Right hindlimb (tissue), 1 donor: ENCODE measurements at places on chromosomes 1 and 21.

DNA sequence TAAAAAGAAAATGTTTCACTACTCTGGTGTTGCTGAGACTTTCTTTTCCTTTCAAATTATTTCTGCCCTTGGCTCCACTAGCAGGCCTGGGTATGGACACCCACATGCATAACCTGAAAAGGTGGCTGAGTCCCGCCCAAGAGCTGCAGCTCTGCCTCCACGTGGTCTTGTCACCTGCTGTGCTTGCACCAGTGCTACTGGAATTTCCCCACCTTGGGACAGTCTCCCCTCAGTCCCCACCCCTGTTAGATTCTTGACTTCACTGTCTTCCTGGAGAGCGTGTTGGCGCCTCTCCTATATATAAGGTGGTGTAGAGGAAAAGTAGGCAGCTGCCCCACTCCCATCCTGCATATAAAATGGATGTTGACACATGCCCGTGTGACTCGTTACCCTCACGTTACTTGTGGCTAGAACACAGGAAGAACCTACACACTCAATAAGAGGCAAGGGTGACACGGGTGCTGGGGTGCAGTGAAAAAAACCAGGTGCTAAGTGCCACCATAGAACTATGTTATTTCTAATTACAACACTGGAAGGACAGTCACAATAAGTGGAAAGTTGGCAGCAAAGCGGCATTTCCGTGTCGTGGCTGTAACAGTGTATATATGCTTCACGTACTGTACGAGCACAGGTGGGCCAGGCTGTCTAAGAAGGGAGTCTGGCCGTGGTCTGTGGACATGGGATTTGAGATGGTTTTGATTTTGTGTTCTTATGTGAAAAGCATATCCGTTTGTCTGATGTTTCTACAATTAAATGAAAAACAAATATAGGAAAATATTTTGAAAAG is 61.0 kb downstream of the POFUT2 start:
- DNase-seq: no peak

DNA sequence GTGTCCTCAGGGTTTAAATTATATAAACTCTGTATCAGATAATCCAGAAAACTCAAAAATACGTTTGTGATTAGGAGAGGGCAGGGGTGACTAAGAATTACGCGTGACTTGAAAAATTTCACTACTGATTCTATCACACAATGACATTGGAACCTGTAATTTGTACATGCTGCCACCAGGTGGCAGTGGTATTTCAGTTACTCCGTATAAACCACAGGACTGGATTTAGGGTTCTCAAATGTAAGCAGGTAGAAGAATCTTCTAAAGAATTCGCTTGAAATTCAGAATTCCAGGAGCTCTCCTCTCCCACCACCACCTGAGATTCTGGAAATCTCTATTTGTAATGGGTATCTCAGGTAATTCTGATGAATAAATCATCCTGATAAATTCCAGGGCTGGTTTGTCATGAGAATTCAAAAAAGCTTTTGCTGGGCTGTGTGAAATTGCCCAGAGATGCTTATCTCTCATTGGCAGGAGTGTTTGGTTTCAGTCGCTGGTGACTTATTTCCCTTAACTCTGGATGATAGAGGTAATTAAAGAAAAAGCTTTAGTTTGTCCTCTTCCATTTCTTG is 1.7 kb upstream of the KRTAP7-1 start:
- no peak for DNase-seq

DNA sequence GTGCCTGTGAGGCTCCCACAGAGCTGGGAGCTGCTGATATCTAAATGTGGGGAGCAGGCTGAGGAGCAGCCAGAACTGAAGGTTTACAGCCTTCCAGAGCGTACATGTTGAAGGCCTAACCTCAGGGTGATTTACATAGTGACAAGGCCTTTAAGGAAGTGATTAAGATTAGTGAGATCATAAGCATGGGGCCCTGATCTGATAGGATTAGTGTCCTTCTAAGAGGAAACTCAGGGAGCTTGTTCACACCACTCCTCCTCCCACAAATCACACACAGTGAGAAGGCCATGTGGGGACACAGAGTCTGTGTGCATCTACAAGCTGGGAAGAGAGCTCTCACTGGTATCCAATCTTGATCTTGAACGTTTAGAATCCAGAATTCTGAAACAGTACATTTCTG is 92.3 kb upstream of the NBPF6 start:
- no peak for DNase-seq

- no peak for DNase-seq
Observed at GRCh38 chr1:182350839-182351238, 40.8 kb downstream of the GLUL start.
